ENCODE measurements at places on chromosomes 5 and 9. TPM values are rescaled to one million over a fixed set of nuclear protein-coding genes. Genes with fewer than 3 reads are reported as not detected.

Gene MROH2B
- total RNA-seq = not detected

Gene SLC6A7
- not detected for total RNA-seq

Gene BARHL1
- not detected for total RNA-seq

Gene GNA14
- total RNA-seq = 2.6 TPM

Gene N4BP3
- 35.4 TPM for total RNA-seq

Gene ANKDD1B
- 1.3 TPM for total RNA-seq

Gene REXO4
- 14.6 TPM for total RNA-seq

Gene MFAP3
- 121 TPM for total RNA-seq

Gene NUTM2F
- not detected for total RNA-seq

Gene STPG3
- total RNA-seq = not detected

Gene HTR4
- not detected for total RNA-seq

Gene SCGB3A2
- total RNA-seq = not detected

Gene PLAC8L1
- total RNA-seq = not detected

Gene GNG10
- total RNA-seq = 50.2 TPM

Gene GPR151
- not detected for total RNA-seq

Gene TIMD4
- not detected for total RNA-seq

Gene PCDHGA2
- total RNA-seq = 1.9 TPM

Gene WNT8A
- not detected for total RNA-seq

Gene RABGAP1
- total RNA-seq = 21.5 TPM

Gene GMCL2
- total RNA-seq = not detected

Gene LRRC8A
- total RNA-seq = 76.4 TPM

Gene OR1Q1
- total RNA-seq = not detected

Gene PCDHGA5
- total RNA-seq = 0.49 TPM

Gene SPINK13
- total RNA-seq = not detected

Gene GOLM1
- 35.1 TPM for total RNA-seq

Gene GDF9
- not detected for total RNA-seq

Gene MTX3
- total RNA-seq = 2.1 TPM

Gene S1PR3
- 3.1 TPM for total RNA-seq

Gene PCDHB13
- total RNA-seq = 3.3 TPM

Gene OTP
- total RNA-seq = not detected

Gene LRRC19
- not detected for total RNA-seq

Gene AJM1
- 0.65 TPM for total RNA-seq

Gene MED10
- 14.7 TPM for total RNA-seq

Gene PLPP7
- 1.8 TPM for total RNA-seq

Gene EPB41L4B
- 0.16 TPM for total RNA-seq

Gene QRFP
- not detected for total RNA-seq

Gene PRSS3
- 3.9 TPM for total RNA-seq

Gene PSMD5
- total RNA-seq = 23.9 TPM

Gene MRRF
- 37.7 TPM for total RNA-seq

Gene SLC27A6
- not detected for total RNA-seq

Gene SLC2A6
- 40.0 TPM for total RNA-seq

Gene AGXT2
- not detected for total RNA-seq

Gene PTGER4
- total RNA-seq = 14.9 TPM

Gene FOXD4L6
- not detected for total RNA-seq

Gene CTSL
- total RNA-seq = 94.5 TPM

Gene FBP1
- 0.57 TPM for total RNA-seq
